ENCODE measurements at places on chromosomes 3 and 15. TPM values are rescaled to one million over a fixed set of nuclear protein-coding genes. Genes with fewer than 3 reads are reported as not detected.

DNA sequence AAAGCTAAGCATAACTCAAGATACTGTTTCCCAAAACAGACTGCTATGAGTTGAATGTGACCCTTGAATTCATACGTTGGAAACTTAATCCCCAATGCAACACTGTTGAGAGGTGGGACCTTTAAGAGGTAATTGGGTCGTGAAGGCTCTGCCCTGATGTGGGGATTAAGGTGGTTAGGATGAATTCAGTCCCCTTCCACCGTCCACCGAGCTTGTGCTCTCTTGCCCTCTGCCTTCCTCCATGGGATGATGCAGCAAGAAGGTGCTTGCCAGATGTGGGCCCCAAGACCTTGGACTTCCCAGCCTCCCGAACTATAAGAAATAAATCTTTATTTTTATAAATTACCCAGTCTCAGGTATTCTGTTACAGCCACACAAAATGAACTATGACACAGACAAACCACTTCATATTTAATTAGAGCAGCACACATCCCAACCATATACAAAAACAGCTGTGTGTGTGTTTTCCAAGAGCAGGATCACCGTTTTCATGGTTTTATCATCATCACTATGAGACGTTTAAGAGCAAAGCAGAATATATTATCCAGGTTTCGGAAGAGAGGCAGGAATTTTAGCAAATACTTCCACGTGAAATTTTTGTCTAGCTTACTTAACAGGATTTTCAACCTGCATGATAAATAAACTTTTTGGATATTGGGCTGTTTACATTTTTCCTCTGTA lies 61.2 kb downstream of the CD200R1L start:
- no peak overlapping the region for H3K4me3 ChIP-seq
- no peak overlapping the region for H3K27ac ChIP-seq
- no peak for DNase-seq

DNA sequence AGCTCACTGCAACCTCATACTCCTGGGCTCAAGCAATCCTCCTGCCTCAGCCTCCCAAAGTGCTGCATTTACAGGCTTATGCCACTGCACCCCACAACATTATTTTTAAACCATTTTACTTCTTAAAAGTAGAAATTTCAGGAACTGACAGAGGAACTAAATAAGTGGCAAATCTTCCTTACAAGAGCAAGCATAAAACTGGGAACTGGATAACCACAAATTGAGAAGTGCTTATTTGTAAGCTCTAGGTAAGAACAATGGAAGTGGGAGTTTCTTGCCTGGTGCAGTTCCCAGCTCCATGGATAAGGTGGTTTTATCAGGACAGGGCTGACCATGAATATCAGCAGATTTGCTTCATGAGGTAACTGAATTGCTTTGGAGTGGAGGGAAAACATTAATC lies 655.2 kb downstream of the DIPK2A start:
- H3K4me3 ChIP-seq: no peak overlapping the region
- H3K4me1 ChIP-seq: no peaks in the 10 kb centered on the region
- DNase-seq: no peak
- no peaks in the 10 kb centered on the region for H3K36me3 ChIP-seq
- H3K27me3 ChIP-seq: no peaks in the 10 kb centered on the region

GRCh38 chr15:68683551-68683950 lies 104.8 kb downstream of the CORO2B start:
- no peak for DNase-seq
- no peaks in the 10 kb centered on the region for H3K36me3 ChIP-seq
- H3K4me1 ChIP-seq: no peaks in the 10 kb centered on the region
- no peak overlapping the region for H3K4me3 ChIP-seq
- H3K27me3 ChIP-seq: no peaks in the 10 kb centered on the region
- no peak overlapping the region for H3K27ac ChIP-seq

DNA sequence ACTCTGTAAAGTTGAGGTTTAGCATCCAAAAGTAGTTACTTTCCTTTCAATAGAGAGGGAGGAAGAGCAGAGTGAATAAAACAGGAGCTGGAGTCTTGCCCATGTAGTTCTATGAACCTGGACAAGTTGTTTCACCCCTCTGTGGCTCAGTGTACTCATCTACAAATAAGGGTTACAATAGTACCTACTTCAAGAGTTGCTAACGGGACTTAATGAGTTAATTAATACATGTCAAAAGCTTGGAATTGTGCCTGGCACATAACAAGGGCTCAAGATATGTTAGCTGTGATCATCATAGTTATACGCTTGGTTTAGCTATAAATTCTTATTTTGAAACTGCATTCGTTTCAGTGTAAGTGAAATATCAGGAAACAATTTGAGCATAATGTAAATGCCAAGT lies 388.5 kb upstream of the THBS1 start:
- no peak overlapping the region for H3K4me3 ChIP-seq
- no peaks in the 10 kb centered on the region for H3K27me3 ChIP-seq
- no peak for DNase-seq
- H3K36me3 ChIP-seq: no peaks in the 10 kb centered on the region
- H3K4me1 ChIP-seq: peaks cover 7% of the 10 kb centered on the region

Gene CILP
- total RNA-seq: 62.9 TPM

Gene LRRIQ4
- not detected for total RNA-seq

Gene HMG20A
- total RNA-seq: 37.6 TPM

- no peaks in the 10 kb centered on the region for H3K36me3 ChIP-seq
- DNase-seq: peak; percentile 77
- H3K27ac ChIP-seq: no peak overlapping the region
- peaks cover 14% of the 10 kb centered on the region for H3K4me1 ChIP-seq
Observed at GRCh38 chr15:72796515-72797337, 13.2 kb upstream of the ADPGK start.

DNA sequence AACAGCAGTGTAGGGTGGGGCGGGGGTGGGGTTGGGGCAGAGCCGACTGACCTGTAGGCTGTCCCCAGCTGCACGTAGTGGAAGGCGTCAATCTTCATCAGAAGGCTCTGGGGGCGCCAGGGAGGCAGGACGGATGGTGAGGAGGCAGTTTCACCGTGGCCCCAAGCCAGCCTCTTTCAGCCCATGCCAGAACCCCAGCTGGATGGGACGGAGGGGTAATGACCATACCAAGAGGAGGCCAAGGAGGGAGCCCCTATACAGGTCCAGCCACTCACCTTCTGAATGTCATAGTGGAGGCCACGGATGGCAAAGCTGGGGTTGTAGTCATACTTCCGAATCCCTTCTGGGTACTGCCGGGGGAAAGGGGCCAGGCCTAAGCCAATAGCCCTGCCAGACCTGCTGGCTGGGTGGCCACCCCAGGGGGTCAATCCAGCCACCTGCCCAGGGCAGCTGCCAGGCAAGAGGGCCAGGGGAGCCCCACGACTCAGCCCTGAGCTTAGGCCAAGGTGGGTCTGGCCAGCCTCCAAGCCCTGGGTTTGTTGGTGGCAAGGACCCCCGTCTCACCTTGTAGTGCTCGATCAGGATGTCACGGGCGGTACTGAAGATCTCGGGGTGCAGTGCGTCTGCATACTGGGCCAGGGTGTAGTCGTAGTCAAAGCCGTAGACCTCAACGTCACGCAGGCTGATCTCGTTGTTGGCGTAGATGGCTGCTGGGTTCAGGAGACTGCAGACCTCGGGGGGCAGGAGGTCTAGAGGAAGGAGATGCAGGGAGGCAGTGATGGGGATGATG lies 4.9 kb downstream of the NT5DC2 start:
- no peaks in the 10 kb centered on the region for H3K36me3 ChIP-seq
- DNase-seq: no peak
- no peaks in the 10 kb centered on the region for H3K27me3 ChIP-seq
- H3K4me1 ChIP-seq: peaks cover 38% of the 10 kb centered on the region
- H3K27ac ChIP-seq: no peak overlapping the region

- no peak for DNase-seq
- H3K4me3 ChIP-seq: no peak overlapping the region
- no peaks in the 10 kb centered on the region for H3K36me3 ChIP-seq
- H3K27ac ChIP-seq: no peak overlapping the region
- no peaks in the 10 kb centered on the region for H3K27me3 ChIP-seq
Observed at GRCh38 chr3:15081960-15082664, 16.8 kb downstream of the RBSN start.

DNA sequence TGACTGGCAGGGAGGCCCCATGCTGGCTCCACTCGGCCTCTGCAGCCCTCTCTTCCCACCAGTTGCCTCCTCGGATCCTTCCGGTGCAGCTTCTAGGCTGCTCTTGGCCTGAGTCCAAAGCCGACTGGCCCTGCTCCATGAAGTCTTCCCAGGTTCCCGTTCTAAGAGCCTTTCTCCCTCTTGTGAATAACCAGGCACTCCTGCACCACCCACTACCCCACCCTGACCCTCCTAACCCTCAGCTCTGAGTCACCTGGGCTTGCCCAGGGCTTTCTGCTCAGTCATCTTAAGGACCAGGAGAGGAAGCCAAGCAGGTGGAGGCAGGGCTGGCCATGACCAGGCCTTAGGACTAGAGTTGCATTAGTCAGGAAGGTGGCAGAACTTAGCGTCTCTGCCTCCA lies 28.1 kb upstream of the CNBP start:
- H3K36me3 ChIP-seq: no peaks in the 10 kb centered on the region
- H3K27me3 ChIP-seq: no peaks in the 10 kb centered on the region
- H3K4me1 ChIP-seq: peaks cover 8% of the 10 kb centered on the region
- peak; percentile 69 for DNase-seq
- no peak overlapping the region for H3K27ac ChIP-seq

- no peak overlapping the region for H3K4me3 ChIP-seq
- H3K4me1 ChIP-seq: peaks cover 12% of the 10 kb centered on the region
- no peaks in the 10 kb centered on the region for H3K27me3 ChIP-seq
- H3K36me3 ChIP-seq: no peaks in the 10 kb centered on the region
- no peak for DNase-seq
Observed at GRCh38 chr3:153573481-153573880, 411.5 kb downstream of the RAP2B start.

GRCh38 chr3:20739814-20740213 lies 553.8 kb upstream of the SGO1 start:
- no peaks in the 10 kb centered on the region for H3K27me3 ChIP-seq
- no peak for DNase-seq
- H3K4me3 ChIP-seq: no peak overlapping the region
- no peak overlapping the region for H3K27ac ChIP-seq

Gene GOLGA8G
- not detected for total RNA-seq

DNA sequence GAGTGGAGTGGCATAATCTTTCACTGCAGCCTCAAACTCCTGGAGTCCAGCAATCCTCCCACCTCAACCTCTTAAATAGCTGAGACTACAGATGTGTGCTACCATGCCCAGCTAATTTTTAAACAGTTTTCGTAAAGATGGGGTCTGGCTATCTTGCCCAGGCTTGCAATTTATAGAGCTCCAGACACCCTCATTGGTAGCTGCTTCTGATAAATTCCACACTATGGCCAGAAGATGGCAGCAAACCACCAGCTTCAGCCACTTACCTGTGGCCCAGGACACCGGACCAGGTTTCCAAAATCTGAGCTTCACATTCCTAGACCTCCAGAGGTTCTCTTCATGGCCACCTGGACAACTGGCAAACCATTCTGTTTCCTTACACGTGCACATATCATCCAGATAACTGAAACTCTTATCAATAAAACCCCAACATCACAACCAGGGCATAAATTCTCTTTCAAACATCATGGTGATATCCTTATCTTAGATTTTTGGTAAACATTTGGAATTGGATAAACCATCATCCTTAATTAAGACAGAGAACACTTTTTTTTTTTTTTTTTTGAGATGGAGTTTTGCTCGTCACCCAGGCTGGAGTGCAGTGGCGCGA lies 28.9 kb downstream of the FBXW12 start:
- no peaks in the 10 kb centered on the region for H3K4me1 ChIP-seq
- H3K27ac ChIP-seq: no peak overlapping the region
- no peaks in the 10 kb centered on the region for H3K36me3 ChIP-seq
- peak; percentile 72 for DNase-seq
- no peak overlapping the region for H3K4me3 ChIP-seq

Gene RHOV
- total RNA-seq: 1.2 TPM

- H3K4me1 ChIP-seq: no peaks in the 10 kb centered on the region
- DNase-seq: no peak
- no peak overlapping the region for H3K27ac ChIP-seq
- H3K4me3 ChIP-seq: no peak overlapping the region
- no peaks in the 10 kb centered on the region for H3K36me3 ChIP-seq
- H3K27me3 ChIP-seq: no peaks in the 10 kb centered on the region
Observed at GRCh38 chr3:34463414-34463813, 665.0 kb downstream of the PDCD6IP start.

Gene CCR8
- total RNA-seq: not detected

All from hepatocyte (in vitro differentiated cells).